ENCODE measurements at places on chromosomes 11 and 22. TPM values are rescaled to one million over a fixed set of nuclear protein-coding genes. Genes with fewer than 3 reads are reported as not detected.

The TMEM191B gene
- total RNA-seq, result 0.28 TPM

- H3K36me3 ChIP-seq, result no peaks in the 10 kb centered on the region
- peaks cover 66% of the 10 kb centered on the region for H3K27me3 ChIP-seq
- H3K4me1 ChIP-seq, result no peaks in the 10 kb centered on the region
- no peak overlapping the region for H3K4me3 ChIP-seq
Measured at GRCh38 chr11:43582863-43583462, 97.6 kb upstream of the HSD17B12 start.

DNA sequence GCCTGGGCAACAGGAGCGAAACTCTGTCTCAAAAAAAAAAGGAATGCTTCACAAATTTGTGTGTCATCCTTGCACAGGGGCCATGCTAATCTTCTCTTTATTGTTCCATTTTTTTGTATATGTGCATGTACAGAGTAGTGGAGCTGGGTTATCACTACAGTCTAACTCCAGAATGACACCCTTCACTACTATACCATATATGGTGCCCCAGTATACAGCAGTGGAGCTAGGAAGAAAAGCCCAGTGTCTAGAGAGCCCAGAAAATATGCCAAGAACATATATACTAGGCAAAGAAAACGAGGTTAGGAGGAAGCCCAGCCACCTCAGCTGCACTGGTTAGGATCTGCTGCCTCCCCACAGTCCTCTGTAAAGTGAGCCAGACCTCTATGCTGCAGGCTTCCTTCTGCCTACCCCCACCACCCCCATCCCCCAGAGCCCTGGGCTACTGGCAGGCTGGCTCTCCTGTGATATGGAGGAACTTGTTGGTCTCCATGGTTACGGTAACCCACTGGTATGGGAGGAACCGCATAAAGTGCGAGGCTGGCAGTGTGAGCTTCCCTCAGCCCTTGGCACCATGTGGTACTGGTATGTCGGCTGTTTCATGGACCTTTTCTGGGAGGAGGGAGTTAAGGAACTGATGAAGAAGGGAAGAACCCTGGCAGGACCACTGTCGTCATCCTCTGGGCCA lies 34.3 kb downstream of the RCOR2 start:
- no peak for DNase-seq
- H3K27ac ChIP-seq, result no peak overlapping the region
- H3K27me3 ChIP-seq, result no peaks in the 10 kb centered on the region
- peaks cover 20% of the 10 kb centered on the region for H3K4me1 ChIP-seq
- H3K36me3 ChIP-seq, result no peaks in the 10 kb centered on the region
- H3K4me3 ChIP-seq, result no peak overlapping the region

The ASPHD2 gene
- total RNA-seq, result 1.3 TPM

The OR52H1 gene
- 0.28 TPM for total RNA-seq

GRCh38 chr11:11335043-11335442 lies 18.0 kb downstream of the CSNK2A3 start:
- no peak overlapping the region for H3K27ac ChIP-seq
- H3K36me3 ChIP-seq, result no peaks in the 10 kb centered on the region
- H3K27me3 ChIP-seq, result peaks cover 9% of the 10 kb centered on the region
- DNase-seq, result no peak
- H3K4me1 ChIP-seq, result no peaks in the 10 kb centered on the region
- H3K4me3 ChIP-seq, result no peak overlapping the region

DNA sequence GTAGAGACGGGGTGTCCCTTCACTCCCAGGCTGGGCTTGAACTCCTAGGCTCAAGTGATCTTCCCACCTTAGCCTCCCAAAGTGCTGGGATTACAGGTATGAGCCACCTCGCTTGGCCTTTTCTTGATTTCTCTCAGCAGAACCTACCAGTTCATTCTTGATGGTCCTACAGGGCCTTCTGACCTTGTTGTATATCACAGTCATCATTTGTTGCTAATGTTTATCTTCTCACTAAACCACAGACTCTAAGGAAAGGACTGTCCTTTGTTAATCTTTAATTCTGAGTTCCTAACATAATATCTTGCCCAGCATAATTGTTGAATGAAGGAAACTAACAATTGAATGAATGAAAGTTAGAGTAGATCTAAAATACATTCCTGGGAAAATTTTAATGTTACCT lies 22.0 kb upstream of the ZC3H12C start:
- no peak overlapping the region for H3K27ac ChIP-seq
- no peak for DNase-seq
- H3K36me3 ChIP-seq, result no peaks in the 10 kb centered on the region
- peaks cover 12% of the 10 kb centered on the region for H3K4me1 ChIP-seq
- no peaks in the 10 kb centered on the region for H3K27me3 ChIP-seq
- H3K4me3 ChIP-seq, result no peak overlapping the region

The PKP3 gene
- 2.2 TPM for total RNA-seq

DNA sequence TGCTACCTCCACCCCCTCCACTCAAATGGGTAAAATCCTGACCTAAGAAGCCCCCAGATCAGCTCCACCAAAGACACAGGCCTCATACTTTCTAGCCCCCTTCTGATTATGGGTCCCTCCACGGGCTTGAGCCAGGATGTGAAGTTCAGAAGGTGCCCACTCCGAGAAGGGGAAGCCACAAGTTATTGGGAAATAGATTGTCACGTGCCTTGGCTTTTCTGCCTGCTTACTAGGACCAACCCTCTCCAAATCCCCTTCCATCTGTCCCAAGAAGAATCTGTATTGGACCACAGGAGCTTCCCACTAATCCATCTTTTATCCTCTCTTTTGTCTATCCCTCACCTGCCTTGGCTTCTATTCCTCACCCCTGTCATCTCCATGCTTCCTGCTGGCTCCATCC lies 3.0 kb upstream of the NRGN start:
- H3K4me1 ChIP-seq, result peaks cover 2% of the 10 kb centered on the region
- no peak overlapping the region for H3K4me3 ChIP-seq
- no peaks in the 10 kb centered on the region for H3K36me3 ChIP-seq
- DNase-seq, result no peak
- H3K27ac ChIP-seq, result no peak overlapping the region

The PIWIL4 gene
- 0.56 TPM for total RNA-seq

The OR8A1 gene
- total RNA-seq, result not detected

GRCh38 chr11:74116719-74117118 lies 54.1 kb downstream of the C2CD3 start:
- H3K4me1 ChIP-seq, result no peaks in the 10 kb centered on the region
- H3K4me3 ChIP-seq, result no peak overlapping the region
- no peaks in the 10 kb centered on the region for H3K27me3 ChIP-seq
- peaks cover 12% of the 10 kb centered on the region for H3K36me3 ChIP-seq

The NXPE2 gene
- not detected for total RNA-seq

DNA sequence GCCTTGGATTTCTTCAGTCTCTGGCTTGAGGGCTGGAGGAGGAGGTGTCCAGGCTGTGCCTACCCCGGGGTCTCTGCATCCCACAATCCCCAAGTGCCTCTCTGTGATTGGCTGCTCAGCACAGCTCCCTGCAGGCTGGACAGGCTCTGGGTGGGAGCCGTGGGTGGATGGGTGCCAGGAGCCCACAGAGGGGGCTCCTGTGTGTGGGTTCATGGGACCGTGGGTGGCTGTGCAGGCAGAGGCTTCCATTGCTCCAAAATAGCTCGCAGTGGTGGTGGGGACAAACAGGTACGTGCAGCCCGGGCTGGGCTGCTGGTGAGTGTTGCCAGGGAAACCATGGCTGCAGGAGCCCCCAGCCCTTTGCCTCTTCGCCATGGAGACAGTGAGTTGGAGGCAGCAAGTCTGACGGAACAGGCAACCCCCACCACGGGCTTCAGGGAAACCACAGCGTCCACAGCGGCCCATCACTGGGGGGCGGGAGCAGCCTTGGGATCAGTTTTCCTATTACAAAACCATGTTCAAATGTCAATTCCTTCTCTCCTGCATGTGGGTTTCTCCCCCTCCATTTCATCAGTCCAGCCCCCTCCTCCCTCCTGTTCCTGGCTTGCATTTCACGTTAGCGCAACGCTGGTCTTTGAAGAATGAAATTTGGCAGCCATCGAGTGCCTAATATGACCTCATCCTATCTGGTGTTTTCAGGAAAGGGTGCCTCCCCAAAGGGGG lies 155.2 kb downstream of the TRIM29 start:
- H3K27me3 ChIP-seq, result peaks cover 26% of the 10 kb centered on the region
- H3K4me1 ChIP-seq, result no peaks in the 10 kb centered on the region
- no peak for DNase-seq
- no peak overlapping the region for H3K27ac ChIP-seq
- no peaks in the 10 kb centered on the region for H3K36me3 ChIP-seq
